ENCODE measurements at places on chromosomes 7 and 10.

GRCh38 chr7:107045980-107046379 lies 1.5 kb downstream of the PRKAR2B start:
- no peak for DNase-seq

- no peak for DNase-seq
Observed at GRCh38 chr7:121563177-121563576, 167.1 kb upstream of the FAM3C start.

- no peak for DNase-seq
Observed at GRCh38 chr10:75772153-75772887, 340.9 kb downstream of the LRMDA start.

GRCh38 chr7:101792051-101792681 lies 25.3 kb upstream of the CUX1 start:
- no peak for DNase-seq
